ENCODE measurements at places on chromosomes 3 and 15.
A peak's percentile ranks its signal among the peaks of the same experiment; 100 is the strongest.

DNA sequence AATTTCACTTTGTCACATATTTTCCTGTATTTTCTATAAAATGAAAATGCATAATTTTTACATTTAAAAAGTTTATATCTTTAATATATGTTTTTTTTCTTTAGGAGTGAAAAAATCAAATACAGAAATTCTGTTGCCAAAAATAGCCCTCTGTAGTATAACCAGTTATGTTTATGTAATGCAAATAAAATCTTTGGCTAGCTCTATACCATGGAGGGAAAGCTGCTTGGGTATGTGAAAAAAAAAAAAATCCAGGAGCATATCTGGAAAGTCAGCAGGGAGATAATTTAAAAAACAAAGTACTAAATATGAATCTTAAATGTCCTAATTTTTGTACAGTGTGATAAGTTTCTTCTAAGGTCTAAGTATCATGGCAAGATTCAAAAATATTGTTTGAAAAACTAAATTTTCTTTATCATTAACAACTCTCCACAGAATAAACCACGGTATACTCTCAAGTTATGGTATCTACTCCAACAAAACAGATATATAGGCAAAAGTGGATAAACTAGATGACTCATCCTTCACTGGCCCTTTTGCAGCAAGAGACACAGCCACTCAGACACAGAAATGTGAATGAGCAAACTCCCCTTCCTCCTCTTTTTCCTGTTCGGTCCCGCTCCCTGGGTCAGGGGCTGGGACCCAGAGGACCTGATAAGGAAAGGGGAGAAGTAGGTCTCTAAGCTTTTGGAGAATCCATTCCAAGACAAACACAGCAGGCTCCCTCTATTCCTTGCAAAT is 66.6 kb downstream of the PDZRN3 start:
- no peak for DNase-seq

GRCh38 chr3:130259166-130259874 is 86.2 kb upstream of the COL6A5 start:
- no peak for DNase-seq

GRCh38 chr3:44030687-44031305 is 210.9 kb upstream of the TOPAZ1 start:
- no peak for DNase-seq

DNA sequence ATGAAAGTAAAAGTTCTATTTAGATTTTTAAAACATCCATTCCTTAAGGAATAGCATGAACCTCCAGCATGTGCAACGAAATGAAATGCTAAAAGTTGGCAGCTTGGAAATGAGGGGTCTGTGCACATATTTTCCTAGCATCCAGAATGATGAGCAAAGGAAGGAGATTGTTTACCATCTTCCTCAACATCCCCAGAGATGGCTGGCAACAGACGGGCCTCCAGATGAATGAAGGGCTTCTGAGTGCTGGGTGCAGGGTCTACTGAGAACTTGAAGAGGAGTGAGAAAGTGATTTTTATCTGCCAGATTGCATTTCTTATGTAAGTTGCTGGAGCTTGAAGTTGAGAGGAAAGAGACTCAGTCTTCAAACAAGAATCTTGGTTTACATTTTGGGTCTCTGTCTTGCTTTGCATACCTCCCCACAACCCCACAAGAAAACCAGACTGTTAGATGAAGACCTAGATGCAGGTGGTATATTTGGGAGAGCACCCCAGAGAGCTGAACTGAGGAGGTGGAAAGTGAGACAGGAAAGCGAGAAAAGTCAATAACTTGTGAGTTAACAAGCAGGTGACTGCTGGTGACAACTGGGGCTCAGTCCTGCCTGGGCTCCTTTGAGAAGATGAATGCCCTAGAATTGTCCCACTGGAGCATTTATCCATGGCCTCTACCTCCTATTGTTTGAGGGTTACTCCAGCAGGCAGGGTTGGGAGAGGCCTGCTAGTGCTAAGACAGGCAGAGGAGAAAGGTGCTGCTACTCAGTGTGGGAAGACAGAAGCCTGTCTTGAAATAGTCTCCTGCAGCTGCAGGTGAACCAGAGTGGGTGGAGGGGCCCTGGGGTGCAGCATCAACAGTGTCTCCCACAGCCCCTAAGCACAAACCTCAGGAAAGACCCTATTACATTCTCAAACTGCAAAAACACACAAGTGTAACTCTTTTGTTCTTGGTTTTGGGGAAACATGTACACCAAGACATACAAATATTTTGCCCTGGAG is 10.5 kb upstream of the CCK start:
- no peak for DNase-seq

DNA sequence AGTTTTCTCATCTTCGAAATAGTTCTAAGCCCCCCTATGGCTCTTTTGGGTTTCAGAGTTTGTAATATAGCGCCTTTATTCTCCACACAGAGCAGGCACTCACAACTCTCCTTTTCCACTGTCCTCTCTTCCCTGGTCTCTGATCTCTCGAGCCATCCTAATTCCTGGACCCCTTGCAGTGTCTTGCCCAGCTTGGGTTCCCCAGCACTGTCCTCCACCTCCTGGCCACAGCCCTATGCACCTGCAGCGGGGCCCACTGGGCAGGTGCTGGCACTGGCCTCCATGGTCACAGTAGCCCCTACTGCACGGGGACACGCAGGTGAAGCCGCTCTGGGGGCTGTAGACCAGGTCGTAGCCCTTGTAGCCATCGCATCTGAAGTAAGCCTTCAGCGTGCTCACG is 27.9 kb downstream of the MUC20 start:
- no peak for DNase-seq

DNA sequence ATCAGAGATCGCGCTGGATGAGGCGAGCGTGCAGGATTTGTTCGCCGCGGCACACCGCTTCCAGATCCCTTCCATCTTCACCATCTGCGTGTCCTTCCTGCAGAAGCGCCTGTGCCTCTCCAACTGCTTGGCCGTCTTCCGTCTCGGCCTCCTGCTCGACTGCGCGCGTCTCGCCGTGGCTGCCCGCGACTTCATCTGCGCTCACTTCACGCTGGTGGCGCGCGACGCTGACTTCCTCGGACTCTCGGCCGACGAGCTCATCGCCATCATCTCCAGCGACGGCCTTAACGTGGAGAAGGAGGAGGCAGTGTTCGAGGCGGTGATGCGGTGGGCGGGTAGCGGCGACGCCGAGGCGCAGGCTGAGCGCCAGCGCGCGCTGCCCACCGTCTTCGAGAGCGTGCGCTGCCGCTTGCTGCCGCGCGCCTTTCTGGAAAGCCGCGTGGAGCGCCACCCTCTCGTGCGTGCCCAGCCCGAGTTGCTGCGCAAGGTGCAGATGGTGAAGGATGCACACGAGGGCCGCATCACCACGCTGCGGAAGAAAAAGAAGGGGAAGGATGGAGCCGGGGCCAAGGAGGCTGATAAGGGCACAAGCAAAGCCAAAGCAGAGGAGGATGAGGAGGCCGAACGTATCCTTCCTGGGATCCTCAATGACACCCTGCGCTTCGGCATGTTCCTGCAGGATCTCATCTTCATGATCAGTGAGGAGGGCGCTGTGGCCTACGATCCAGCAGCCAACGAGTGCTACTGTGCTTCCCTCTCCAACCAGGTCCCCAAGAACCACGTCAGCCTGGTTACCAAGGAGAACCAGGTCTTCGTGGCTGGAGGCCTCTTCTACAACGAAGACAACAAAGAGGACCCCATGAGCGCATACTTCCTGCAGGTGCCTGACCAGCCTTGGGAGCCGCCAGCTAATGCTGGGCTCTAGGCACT is 819 bp downstream of the KLHL40 start:
- no peak for DNase-seq

- no peak for DNase-seq
Measured at GRCh38 chr15:25619076-25619475, 180.3 kb upstream of the UBE3A start.

DNA sequence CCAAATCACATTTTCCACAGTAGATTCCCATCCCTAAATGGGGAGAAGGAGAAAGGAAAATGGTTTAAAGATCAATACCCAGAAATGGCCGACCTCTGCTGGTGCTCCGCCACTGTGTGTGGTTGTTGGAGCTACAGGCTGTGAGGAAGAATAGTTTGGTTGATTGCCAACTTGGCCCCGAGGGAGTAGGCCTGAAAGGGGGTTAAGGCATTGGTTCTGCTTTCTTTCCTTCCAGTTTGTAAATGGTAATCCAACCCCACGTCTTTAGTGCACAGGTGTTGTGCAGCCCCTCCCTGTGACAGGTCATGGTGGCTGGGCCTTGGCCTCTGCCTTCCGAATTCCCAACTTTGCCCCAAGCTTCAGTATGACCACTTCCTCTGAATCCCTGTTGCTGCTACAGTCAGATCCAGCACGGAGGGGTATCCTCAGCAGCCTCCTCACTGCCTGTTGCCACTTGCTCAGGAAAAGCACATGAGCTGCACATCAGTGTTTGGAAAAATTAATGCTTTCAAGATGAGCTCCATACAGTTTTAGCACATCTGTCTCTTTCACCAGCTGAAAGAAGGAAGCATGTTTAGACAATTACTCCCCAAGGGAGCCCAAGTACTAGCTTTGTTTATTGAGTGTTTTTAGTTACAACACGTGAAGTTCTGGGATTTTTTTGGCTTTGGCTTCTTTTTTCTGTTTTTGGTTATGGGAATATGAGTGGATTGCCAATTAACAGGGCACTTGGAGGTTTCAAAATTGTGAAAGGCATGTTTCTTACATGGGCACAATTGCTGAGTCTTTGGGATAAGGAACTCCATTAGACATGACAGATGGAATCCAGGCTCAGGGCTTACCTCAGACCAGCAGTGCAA is 92.3 kb upstream of the ROPN1 start:
- no peak for DNase-seq

DNA sequence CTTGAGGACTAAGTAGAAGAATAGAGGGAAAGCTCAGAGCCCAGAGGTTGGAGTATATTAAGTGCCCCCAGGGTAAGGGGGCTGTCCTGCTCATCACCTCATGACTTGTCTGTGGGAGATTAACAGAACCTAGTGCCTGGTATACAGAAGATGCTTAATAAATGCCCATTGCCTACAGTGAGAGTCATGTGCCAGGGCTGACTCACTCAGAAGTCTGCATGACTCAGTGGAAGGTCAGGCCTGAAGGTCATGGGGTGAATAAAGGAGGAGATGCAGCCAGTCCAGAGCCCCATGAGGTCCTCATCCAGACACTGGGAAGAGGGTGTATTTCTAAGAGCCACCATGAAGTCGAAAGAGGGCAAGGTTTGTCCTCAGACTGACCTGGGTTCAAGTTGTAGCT is 62.5 kb upstream of the TLE3 start:
- DNase-seq: no peak

DNA sequence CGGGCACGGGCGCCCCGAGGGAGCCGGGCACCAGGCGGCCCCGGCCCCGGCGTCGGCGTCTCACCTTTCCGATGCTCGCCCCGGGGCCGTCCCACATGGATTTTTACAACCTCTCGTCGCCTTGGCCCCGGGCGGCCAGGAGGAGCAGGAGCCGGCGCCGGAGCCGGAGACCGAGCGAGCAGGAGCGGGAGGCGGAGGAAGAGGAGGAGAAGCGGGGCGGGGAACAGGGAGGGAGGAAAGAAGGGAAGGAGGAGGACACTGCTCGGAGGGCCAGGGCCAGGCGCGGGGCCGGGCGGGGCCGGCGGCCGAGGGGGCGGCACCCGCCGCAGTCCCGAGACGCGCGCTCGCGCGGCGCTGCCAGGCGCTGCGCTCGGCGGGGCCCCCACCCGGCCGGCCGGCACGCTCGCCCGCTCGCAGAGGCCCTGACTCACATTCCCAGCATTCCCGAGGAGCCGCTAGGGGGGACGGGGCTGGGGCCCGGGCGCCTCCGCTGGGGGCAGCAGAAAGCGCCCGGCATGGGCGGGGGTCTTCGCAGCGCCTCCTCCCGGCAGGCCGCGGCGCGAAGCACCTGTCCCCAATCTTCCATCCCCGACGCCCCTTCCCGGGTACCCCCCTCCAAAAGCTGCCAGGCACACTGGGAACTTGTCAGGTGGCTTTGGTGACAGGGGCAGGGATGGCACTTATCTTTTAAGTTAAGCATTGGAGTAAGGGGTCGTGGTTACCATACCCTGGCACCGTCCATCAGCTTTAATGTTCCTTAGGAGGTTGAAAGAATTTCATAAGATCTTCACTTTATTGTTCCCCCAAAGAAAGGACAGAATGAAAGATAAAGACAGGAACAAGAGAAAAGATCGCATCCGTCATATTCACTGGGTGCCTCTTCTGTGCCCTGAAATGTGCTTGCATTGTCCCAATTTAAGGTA is at the start of gene ERC2:
TSS of gene ERC2 (minus strand) at position 284 of the 923 bp plus-strand sequence.
- peak; percentile 86 for DNase-seq

- no peak for DNase-seq
Measured at GRCh38 chr3:143506190-143506589, 342.1 kb downstream of the SLC9A9 start.

GRCh38 chr3:61248496-61248895 is 2.8 kb downstream of the FHIT start:
- DNase-seq: no peak

- no peak for DNase-seq
Measured at GRCh38 chr15:28902856-28903255, 17.1 kb downstream of the APBA2 start.

- DNase-seq: no peak
Measured at GRCh38 chr3:32553459-32553858, 17.2 kb downstream of the DYNC1LI1 start.

- DNase-seq: no peak
Measured at GRCh38 chr15:36406911-36407310, 172.5 kb upstream of the CDIN1 start.

- no peak for DNase-seq
Measured at GRCh38 chr3:67362686-67363085, 291.7 kb downstream of the SUCLG2 start.

DNA sequence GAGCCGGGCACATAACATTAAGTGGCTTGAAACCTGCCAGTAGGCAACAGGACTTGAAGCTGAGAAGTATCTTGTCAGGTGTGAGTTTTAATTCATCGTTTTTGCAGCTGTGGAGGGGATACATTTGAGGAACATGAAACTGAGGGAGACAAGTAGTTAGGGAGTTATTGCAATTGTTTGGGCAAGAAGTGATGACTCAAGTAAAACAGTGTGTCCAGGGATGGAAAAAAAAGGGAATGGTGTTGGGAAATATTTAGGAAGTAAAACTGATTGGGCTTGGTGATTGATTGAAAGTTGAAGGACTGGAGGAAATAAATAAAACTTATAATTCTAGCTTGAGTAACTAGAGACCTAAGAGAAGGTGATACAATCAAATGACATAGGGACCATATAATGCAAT is 85.5 kb downstream of the NCEH1 start:
- DNase-seq: no peak

- no peak for DNase-seq
Measured at GRCh38 chr3:41324156-41324475, 124.8 kb downstream of the CTNNB1 start.

DNA sequence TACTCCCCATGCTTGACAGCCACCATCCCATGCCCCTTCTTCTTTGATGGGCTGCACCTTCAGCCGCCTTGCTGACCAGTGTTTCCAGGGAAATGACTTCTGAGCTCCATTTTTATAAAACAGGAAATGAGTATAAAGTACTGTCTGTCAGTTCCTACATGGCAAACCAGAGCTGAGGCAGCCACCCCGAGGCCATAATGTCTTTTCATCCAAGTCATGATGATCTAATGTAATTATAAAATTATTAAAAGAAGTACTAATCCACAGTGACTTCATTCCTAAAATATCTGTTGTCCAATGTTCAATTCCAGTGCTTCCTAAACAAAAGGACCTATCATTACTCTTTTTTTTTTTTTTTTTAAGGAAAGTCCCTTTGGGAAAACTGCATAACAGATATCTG is 75.2 kb upstream of the HERC1 start:
- no peak for DNase-seq

Data from HEK293T (cell line).